ENCODE measurements at places on chromosomes 1 and 21.

GRCh38 chr1:30523055-30524020 is 200.0 kb downstream of the MATN1 start:
- DNase-seq: no peak

DNA sequence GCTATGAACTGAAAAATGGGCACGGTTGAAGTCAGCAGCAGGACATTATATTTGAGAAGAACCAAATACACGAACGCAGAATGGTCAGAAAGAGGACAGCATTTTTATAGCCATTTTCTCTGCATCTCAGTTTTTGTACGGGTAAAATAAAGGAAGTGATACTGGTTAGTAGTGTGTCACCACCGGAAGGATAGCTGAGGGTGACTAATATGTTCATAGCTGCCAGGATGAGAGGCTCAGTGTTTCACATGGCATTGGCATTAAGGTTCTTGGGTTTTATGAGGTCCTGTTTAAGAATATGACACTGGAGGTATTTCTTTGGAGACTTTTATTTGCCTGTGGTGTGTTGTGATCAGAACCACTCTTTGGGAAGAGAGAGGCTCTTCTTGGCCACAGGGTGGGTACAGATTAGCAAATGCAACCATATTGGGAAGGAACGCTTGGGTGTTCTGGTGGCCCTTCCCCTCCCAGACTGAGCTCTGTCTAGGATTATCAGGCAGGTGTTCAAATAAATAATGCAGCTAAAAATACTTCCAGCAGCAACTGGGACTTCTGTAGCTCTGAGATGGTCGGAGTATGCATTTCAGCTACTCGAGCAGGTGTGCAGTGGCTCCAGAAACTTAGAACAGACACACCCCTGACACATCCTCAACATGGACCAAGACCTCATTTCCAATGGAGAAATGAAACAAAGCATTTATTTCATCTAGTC is 158.2 kb downstream of the PBX1 start:
- no peak for DNase-seq

DNA sequence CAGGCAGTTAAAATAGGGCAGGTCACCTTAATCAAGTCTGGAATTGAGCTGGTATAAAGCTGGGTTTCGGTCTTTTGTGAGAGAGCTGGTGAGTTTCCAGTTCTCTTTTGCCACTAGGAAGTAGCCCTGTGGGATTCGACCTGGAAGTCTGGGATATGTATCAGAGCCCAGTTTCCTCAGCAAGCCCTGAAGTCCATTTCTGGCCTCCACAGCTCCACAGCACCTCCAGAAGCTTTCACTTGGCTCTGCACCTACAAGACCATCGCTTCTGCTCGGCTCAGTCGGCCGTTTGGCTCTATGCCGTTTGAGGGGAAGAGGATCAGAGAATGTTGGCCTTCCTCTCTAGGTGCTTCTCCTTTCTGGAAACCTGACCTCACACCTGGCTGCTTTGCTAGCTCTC is 148.0 kb downstream of the GALNT2 start:
- peak; percentile 42 for DNase-seq

DNA sequence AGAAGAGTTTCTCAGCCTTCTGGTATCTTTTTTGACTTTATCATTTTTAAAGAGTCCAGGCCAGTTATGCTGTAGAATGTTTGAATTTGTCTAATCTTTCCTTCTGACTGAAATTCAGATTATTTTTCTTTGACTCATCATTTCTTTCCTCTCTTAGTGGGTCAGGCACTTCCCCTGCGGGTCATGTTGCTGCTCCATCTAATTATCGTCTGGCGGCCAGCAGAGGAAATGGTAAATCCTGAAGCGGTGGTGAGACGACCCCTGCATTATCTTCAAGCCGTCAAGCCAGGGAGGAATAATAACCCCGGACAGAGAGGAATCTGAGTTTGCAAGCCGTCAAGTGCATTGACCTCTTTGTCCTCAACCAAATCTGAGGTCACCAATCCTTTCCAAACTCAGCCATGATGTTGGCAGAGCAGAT is 102.1 kb downstream of the ADSS2 start:
- DNase-seq: no peak

GRCh38 chr1:173224949-173225348 is 17.8 kb upstream of the TNFSF4 start:
- DNase-seq: no peak

DNA sequence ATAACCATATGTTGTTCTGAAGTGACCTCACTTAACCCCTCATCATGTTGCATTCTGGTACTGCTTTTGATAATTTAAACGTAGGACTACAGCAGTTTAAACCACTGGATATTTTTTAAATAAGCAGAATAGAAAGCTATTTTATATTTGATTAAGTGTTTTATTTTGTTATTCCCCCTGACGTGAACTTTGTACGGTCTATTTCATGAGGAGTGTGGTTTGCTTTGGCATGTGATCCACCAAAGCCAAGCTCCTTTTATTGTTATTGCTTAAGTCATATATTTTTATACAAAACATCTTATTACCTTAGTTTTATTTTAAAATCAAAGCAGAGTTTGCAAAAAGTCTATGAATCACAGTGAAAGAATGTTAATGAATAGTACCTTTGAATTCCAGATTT is 101.4 kb upstream of the L1TD1 start:
- DNase-seq: no peak

- DNase-seq: no peak
These were observed 14.5 kb downstream of the NPHP4 start for GRCh38 chr1:5977494-5978444.

DNA sequence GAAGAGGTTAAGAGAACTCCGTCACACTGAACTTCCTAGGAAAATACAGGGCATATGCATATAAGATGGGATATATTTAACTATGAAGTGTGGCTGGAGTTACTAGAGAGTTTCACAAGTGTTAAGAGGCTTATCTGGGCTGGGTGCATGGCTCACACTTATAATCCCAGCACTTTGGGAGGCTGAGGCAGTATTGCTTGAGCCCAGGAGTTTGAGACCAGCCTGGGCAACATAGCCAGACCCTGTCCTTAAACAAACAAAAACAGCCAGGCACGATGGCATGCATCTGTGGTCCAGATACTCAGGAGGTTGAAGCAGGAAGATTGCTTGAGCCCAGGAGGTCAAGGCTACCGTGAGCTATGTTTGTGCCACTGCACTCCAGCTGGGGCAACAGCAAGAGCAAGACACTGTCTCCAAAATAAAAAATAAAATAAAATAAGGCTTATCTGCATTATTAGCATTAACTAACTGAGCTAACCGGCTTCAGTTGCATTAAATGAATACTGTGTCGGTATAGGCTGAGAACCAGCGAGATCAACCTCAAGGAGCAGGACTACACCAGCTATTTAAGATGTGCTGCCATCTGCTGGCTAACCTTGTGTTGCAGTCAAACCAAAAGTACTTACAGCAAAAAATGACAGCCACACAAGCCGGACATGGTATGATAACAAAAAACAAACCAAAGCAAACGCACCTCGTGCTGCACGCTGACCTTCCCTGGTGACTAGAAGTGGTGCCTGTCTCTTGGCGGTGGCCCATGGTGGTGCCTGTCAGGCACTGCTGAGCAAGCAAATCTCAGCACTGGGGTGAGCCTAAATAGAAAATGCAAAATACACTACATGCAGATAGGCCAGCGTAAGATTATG is 19.7 kb upstream of the RBBP5 start:
- DNase-seq: peak; percentile 33

- no peak for DNase-seq
These were observed 86.7 kb upstream of the C1orf174 start for GRCh38 chr1:3986686-3987218.

- no peak for DNase-seq
These were observed 23.8 kb downstream of the CACNA1S start for GRCh38 chr1:201088395-201088794.

- DNase-seq: no peak
These were observed 45.7 kb downstream of the ACOT7 start for GRCh38 chr1:6347641-6348487.

DNA sequence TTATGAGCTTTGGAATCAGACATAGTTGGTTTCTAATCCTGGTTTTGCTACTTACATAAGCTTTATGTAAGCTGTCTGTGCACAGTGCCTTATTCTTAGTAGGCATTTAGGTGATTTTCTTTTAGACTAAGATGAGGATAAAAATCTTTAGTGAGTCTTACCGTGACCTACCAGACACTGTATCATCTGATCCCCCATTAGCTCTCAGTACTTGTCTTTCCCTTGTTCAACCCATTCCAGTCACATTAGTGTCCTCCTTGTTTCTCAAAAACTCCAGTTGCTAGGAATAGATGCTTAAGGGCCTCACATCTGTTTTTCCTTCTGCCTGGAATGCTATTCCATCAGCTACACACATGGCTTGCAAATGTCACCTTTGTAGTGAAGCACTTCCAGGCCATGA is 18.8 kb downstream of the PPP1R12B start:
- no peak for DNase-seq

All from cerebellar nuclear complex (tissue), 1 donor.